Hematopoietic multipotent progenitor cell treated with erythropoietin and hydrocortisone succinate and interleukin-3 and kit ligand, for 15 days (in vitro differentiated cells): ENCODE measurements at places on chromosomes 5 and 9.

DNA sequence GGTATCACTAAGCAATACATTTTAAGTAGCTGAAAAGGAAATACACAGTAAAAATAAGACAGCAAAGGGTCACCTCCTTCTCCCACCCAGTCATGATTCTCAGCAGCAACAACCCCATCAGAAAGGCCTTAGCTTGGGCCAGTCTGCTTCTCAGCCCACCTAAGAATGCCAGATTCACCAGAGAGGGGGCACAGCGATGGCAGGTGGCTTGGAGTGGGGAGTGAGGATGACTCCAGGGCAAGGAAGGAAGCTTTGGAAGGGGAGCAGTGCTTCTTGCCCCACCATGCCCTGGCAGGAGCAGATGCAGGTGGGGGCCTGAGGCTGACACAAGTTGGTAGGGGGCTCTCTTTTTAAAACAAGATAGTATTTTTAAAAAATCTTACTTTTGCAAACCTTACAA lies 51.4 kb downstream of the ABCA1 start:
- DNase-seq = no peak

DNA sequence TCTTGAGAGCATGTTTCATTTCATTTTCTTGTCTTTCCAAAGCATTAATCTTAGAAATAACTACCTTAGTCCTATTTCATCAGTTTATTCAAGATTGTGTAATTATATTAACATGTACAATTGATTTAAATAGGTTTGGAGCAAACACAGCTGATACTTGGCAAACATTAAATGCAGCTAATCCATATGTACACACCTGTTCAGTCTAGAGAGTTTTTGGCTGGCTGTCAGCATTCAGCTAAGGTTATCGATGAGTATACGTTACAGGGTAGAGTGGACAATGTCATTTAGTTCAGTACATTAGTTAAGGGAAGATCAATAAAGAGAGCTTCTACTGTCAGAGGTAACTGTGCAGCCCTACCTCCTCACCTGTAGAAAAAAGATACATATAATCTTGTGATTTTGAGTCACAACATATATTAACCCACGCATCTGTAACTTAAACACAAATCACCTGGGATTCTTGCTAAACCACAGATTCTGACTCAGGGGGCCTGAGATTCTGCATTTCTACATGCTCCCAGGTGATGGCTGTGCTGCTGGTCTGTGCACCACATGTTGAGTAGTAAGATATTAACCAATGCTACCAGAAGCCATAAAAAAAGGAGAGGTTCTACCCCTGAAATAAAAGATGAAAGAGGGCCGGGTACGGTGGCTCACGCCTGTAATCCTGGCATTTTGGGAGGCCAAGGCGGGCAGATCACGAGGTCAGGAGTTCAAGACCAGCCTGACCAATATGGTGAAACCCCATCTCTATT lies 34.1 kb upstream of the PCA3 start:
- DNase-seq = no peak

GRCh38 chr9:86764221-86764624 lies 183.1 kb downstream of the GAS1 start:
- no peak for DNase-seq

DNA sequence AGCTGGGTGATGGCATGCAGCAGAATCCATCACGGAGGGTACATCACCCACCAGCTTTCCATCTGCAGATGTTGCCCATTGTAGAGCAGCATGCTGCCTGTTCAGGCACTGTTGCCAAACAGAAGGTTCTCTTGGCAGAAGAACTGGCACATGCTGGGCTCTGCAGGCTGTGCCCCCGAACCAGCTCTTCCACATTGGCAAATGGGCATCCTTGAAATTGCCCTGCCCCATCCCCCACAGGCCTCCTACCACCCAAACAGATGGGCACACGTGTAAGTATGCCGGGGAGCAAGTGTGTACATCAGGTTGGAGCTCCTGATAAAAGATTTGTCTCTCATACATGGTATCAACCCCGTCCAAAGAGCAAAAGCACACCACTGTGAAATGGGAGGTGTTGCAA lies 220.3 kb upstream of the TAS2R1 start:
- DNase-seq = no peak

- no peak for DNase-seq
These were observed 146.3 kb downstream of the CHSY3 start for GRCh38 chr5:130050585-130050984.

DNA sequence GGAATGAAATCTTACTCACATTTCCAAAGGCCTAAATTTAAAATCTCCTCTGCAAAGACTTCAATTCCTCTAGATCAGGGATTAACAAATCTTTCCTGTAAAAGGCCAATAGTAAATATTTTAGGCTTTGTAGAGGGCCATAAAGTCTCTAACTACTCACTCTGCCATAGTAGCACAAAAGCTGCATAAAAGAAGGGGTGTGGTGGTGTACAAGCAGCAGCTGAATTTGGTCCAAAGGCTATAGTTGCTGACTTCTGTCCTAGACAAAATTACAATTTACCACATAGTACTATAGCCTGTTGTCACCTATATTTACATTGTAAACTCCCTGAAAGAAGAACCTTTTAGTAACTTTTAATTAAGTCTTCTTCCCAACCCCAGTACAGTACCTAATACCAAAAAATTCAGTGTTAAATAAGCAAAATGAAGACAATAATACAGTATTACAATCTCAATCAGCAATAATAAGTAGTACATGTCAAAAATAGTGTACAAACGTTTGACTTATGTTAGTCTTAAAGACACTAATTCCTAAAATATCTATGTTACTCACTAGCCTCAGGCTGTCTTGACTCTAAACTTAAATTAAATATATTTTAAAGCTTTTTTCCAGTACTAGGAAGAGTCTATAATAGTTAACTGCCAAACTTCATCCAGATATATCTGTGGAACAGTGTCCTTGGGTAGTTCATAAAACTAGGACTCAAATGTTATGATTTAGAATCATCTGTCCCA lies 6.9 kb downstream of the CETN3 start:
- no peak for DNase-seq

DNA sequence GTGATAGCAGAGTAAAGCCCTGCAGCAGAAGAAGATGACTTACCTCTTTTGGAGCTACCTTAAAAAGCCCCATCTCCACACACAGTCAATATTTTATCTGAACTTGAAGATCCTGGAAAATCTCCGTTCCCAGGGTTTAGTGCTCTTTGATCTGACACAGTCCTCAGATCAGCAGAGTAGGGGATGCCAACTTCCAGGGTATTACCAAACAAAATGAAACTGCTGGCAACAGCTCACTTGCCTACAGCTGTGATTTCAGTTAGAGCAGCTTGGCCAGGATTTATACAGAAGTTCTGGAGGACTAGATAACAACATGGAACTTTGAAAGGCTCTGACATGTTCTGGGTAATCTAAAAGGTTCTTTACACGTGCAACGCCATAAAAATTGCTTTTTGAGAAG lies 1537.8 kb upstream of the ACO1 start:
- no peak for DNase-seq

DNA sequence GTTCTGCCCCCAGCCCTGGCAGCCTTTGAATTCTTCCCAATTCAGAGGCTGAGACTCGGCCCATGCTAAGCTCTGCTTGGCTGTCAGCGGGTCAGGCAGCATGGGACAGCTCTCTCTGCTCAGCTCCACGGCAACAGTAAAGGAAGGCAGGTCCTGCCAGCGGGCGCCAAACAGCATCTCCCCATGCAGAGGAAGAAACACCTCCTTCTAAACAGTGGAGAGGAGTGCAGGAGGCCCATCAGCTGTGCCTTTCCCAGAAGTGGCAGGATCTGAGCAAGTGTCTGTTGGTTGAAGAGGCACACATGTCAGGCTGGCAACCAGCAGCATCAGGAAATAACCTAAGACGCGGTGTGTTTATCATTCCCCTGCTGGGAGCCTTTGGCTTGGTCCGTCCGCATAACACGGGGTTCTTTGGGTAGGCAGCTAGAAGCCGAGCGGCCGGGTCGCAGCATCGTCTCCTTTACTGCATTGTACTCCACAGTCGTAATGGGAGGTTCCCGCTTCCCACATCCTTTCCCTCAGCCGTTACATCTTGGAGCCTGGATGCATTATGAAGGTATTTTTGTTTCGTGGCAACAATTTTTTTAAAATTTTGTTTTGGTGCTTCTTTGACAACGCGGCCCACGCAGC lies 42.7 kb upstream of the NCS1 start:
- no peak for DNase-seq

DNA sequence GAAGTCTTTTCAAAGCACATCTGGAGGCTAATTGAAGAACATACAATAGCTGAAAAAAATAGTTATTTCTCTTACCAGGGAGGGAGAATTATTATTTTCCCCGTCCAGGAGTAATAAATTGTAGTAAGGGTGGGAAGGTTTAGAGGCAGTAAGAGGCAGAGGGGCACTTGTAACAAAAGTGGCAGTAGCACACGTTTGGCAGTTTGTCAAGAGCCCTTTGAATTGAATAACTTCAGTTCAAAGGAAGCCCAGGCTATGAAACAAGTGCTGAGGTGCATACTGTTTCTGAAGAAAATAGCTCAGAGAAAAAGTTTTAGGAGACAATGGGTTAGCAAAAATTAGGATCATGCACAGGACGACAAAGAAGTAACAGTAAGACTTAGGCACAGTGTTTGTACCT lies 451.3 kb downstream of the LRRC70 start:
- DNase-seq = no peak

DNA sequence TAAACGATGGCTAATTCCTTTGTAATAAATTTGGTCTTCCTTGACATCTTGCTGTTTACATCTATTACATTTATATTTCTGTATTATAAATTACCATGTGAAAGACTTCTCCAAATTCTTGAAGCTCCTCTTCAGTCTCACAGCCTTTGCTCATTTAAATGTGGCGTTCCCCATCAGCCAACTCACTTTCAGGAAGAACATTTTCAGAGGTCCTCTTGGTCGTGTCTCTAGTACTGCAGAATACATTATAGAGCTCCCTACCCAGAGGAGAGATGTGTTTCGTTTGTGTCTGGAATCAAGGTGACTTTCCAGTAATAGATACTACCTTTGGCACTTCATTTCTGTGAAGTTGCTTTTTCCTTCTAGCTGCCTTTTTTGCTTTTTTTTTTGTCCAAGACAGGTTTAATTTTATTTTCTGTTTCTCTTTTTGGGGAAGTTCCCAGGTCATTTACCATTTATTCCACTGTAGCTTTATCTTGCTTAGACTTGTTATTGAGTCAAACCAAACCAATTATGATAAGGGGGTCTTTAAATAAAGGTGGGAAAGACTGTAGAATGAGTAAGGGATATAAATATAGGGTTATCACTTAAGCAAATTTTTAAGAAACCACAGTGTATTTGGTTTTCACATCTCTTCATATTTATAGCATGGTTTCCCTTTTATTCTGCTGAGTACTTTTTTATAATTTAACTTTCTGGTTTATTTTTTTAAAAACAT lies 12.8 kb downstream of the UBE2B start:
- no peak for DNase-seq

DNA sequence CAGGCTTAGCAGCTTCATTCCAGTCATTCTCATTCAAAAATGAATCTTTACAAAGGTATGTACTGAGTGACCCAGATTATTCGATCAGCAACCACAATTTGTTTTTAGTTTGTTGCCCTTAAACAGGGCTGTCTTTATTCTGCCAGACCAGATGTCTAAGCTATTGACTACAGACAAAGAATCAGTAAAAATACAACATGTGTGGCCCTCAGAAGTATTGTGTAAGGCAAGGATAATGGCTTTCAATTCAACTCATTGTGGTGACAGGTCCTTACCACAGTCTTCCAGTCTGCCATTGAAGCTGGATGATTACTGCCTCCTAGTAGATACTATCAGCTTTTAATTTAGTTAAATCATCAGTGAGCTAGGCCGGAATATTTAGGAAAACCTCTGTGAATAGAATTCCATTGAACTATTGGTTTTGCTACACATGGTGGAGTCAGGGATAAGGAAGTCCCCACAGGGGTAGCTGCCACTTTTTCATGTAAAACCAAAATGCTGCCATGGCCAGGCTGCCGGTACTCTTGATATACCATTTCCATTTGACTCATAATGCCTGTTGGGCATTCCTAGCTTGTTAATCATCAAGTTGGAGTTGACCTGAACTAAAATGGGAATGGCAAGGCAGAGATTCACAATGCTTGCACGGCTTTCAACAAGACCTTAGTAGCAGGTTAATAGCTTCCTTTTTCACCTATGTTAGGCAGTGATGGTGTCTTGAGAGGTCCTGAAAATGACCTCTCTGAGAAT lies 175.6 kb downstream of the MEF2C start:
- no peak for DNase-seq

DNA sequence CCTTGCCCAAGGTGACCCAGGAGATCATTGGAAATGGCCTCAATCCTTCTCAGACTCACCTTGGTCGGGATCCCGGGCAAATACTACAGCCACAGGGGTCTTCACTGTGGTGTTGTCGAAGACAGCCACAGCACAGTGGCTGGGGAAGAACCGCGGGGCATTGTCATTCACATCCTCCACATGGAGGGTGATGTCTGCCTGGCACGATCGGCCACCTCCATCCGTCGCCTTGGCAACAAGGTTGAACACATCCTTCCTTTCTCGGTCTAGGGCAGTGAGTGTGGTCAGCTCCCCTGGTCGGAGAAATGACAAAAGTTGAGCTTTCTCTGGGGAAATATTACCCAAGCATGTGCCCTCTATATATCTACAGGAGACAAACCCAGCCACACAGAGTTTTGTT lies 56.8 kb downstream of the FAT2 start:
- DNase-seq = no peak

DNA sequence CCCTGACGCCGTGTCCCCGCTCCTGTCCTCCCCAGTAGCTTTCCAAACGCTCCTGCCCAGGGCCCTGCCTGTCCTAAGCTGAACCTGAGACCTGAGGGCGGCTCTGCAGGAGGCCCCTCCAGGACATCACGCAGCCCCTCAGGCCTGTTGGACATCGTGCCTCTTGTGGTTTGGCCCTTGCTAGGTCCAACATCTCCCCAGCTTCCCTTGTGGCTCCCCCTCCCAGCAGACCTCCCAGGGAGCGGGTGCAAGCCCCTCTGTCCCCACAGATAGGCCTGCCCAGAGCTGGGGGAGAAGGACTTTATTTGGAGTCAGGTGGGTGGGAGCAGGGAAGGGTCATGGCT lies 4.1 kb downstream of the OBP2B start:
- DNase-seq = no peak

DNA sequence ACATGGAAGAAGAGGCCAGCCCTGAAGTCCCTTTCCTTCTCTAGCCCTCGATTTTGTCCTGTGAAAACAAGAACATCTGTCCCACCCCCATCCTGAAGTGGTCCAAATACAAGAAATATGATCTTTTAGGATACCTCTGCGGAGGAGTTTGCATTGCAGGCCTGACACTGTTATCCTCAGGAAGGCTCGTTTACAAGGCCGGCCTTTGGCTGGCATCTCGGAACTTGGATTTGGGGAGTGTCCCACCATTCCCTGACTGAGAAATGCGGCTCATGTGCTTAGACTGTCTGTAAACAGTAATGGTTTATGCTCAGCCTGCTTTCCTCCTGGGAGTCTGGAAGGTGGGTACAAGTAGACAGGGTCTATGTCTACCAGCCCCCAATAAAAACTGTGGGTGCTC lies 26.4 kb downstream of the WHRN start:
- DNase-seq = no peak
